ENCODE measurements at places on chromosomes 7 and 10.

DNA sequence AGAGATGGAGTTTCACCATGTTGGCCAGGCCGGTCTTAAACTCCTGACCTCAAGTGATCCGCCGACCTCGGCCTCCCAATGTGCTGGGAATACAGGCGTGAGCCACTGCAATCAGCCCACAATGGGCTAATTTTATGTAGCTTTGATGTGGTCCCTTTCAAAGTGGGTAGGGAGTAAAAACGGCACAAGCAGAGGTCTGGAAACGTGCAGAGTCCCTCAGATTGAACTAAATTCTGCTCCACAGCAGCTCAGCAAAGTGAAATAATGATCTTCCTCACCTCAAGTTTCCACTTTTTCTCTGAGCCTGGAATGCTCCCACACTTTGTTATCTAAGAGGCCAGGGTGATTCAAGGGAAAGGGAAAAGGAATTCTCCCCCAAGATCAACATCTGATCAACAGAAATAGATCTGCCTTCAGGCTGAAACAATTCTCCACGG lies 6.1 kb downstream of the CCDC3 start:
- no peaks in the 10 kb centered on the region for H3K27me3 ChIP-seq
- H3K4me3 ChIP-seq: no peak overlapping the region
- peaks cover 4% of the 10 kb centered on the region for H3K4me1 ChIP-seq
- H3K27ac ChIP-seq: no peak overlapping the region

- DNase-seq: no peak
- no peaks in the 10 kb centered on the region for H3K27me3 ChIP-seq
- H3K4me3 ChIP-seq: no peak overlapping the region
- no peaks in the 10 kb centered on the region for H3K4me1 ChIP-seq
These were observed 63.0 kb downstream of the VAX1 start for GRCh38 chr10:117075064-117075463.

DNA sequence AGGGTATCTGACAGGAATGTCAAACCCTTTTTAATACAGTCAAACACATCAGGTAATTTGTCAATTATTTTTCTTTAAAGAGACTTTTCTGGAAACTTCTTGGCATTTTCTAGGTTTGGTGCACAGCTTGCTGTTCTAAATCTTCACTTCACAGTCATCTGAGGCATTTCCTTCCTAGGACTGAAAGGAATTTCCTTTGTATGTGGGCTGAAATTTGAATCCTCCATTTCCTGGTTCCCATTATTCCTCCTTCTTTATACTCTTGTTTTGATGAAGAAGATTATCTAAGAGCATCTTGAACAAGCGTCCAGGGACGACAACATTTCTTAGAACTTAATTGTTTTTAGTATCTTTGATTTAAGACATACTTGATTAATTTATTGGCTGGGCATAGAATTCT lies 24.9 kb downstream of the CALD1 start:
- no peak overlapping the region for H3K27ac ChIP-seq
- H3K4me3 ChIP-seq: no peak overlapping the region
- no peaks in the 10 kb centered on the region for H3K36me3 ChIP-seq

- no peaks in the 10 kb centered on the region for H3K27me3 ChIP-seq
- no peak overlapping the region for H3K4me3 ChIP-seq
- H3K27ac ChIP-seq: peak overlapping the region; percentile 81
- H3K4me1 ChIP-seq: peaks cover 77% of the 10 kb centered on the region
These were observed 33.5 kb downstream of the HTRA1 start for GRCh38 chr10:122494833-122495232.

GRCh38 chr10:101682172-101682825 lies 12.7 kb downstream of the FBXW4 start:
- H3K27ac ChIP-seq: no peak overlapping the region
- no peak overlapping the region for H3K4me3 ChIP-seq
- peaks cover 25% of the 10 kb centered on the region for H3K4me1 ChIP-seq
- H3K27me3 ChIP-seq: no peaks in the 10 kb centered on the region
- no peak for DNase-seq

DNA sequence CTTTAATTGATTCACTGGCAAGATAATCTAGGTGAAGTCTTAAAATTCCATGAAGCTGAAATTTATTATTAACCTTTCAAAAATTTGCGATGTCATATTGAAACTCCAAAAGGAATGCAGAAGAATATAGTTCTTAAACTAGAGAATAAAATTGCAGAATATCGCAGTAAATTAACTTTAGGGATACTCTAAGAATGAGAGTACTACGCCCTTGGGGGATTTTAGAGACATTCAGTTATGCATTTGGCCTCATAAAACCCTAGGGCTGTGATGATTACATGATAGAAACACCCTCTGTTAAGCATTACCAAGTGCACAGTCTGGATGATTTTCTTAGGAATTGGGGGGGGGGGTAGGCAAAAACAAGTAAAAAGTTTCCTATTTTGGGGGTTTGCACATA lies 3.7 kb downstream of the WNT2 start:
- peaks cover 18% of the 10 kb centered on the region for H3K4me1 ChIP-seq

DNA sequence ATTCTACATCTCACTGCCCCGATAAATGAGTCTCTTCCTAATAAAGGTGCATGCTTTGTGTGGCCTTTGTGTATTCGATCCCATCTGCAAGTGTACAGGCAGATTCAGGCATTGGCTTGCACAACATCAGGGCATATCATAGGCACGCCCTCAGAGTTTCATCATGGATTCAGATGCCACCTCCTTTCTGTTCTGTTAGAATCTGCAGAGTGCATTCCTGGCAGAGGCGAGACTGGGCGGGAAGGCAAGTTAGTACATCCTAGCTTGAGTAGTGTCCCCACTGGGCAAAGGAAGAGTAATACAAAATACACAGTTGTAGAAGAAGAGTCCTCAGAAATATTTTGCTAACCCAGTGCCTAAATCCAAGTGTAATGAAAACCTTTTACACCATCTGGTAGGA lies 346.5 kb upstream of the GALNT17 start:
- peaks cover 61% of the 10 kb centered on the region for H3K36me3 ChIP-seq
- no peak for DNase-seq
- H3K4me3 ChIP-seq: no peak overlapping the region
- H3K27ac ChIP-seq: no peak overlapping the region
- no peaks in the 10 kb centered on the region for H3K4me1 ChIP-seq

- no peaks in the 10 kb centered on the region for H3K27me3 ChIP-seq
- H3K36me3 ChIP-seq: no peaks in the 10 kb centered on the region
- H3K4me3 ChIP-seq: no peak overlapping the region
- no peak for DNase-seq
- peaks cover 33% of the 10 kb centered on the region for H3K4me1 ChIP-seq
These were observed 69.8 kb downstream of the DOCK4 start for GRCh38 chr7:112136271-112137008.

- no peak for DNase-seq
- no peak overlapping the region for H3K27ac ChIP-seq
- H3K4me1 ChIP-seq: no peaks in the 10 kb centered on the region
- no peaks in the 10 kb centered on the region for H3K36me3 ChIP-seq
- H3K27me3 ChIP-seq: no peaks in the 10 kb centered on the region
These were observed 114.0 kb upstream of the PLXDC2 start for GRCh38 chr10:19702215-19702614.

DNA sequence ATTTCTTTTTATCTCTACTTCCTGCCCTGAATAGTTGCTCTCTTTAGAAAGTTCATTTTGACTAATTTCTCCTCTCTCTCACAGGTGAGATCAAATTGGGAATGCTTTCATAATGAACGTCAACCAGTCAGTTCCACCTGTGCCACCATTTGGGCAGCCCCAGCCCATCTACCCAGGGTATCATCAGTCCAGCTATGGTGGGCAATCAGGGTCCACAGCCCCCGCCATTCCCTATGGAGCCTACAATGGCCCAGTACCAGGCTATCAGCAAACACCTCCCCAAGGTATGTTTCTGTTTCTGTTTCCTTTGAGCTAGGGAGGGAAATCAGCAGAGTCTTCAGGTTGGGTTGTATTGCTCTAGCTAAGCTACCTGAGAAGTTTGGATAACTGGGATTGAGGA lies 2.5 kb downstream of the SEC24C start:
- peaks cover 61% of the 10 kb centered on the region for H3K4me1 ChIP-seq
- no peak for DNase-seq
- H3K4me3 ChIP-seq: no peak overlapping the region
- no peaks in the 10 kb centered on the region for H3K27me3 ChIP-seq

DNA sequence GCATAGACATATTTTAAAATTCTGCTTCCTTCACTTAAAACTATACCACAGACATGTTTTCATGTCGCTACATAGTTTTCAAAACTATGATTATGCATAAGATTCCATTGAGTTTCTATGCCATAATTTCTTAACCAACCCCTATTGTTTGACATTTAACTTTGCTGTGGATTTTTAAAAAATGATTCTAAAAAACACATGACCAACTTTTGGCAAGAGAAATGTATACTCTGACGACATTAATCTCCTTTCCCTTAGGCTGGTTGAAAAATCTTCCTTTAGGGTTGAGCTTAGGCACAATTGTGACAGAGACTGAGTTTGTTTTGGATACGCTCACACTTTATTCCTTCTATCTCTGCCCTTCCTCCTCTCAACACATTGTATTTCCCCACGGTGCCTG lies 14.9 kb downstream of the CREB5 start:
- no peaks in the 10 kb centered on the region for H3K4me1 ChIP-seq
- H3K36me3 ChIP-seq: no peaks in the 10 kb centered on the region
- H3K4me3 ChIP-seq: no peak overlapping the region
- no peak overlapping the region for H3K27ac ChIP-seq
- no peak for DNase-seq

- H3K4me1 ChIP-seq: no peaks in the 10 kb centered on the region
- H3K36me3 ChIP-seq: no peaks in the 10 kb centered on the region
- no peak overlapping the region for H3K4me3 ChIP-seq
These were observed 167.0 kb downstream of the SGMS1 start for GRCh38 chr10:50456719-50457118.

DNA sequence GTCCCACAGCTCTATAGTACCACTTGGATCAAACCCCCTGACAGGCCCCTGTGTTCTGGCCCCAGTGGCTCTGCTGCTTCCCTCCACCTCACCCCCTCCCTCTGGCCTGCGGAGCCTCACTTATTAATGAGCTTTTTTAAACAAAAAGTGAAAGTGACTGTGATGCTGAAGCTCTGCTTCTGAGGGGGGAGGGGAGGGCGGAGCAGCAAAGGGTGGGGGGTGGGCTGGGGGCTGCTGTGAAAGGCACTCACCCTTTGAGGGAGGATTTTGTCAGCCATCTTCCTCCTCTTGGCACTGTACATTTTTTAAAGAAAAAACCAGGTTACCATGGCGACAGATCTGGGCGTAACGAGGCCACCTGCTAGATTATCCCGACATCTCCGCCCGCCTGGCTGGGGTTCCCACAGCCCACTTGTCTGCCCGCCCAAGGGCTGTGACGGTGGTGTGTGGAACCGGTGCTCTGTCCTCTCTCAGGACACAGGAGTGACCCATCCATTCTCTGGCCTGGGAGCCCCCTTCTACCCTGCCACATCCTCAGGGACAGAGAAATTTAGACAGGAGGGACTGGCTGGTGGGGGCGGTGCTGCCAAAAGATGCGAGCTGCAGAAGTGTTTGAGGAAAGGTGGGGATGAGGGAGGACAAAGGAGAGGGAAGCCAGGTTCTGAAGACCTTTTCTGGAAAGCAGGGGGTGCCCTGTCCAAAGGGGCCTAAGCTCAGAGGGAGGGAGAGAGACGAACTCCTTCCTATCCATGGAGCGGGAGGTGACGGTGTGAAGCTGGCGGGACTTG lies 4.9 kb downstream of the SMARCD3 start:
- H3K27ac ChIP-seq: no peak overlapping the region
- H3K4me1 ChIP-seq: peaks cover 56% of the 10 kb centered on the region
- no peaks in the 10 kb centered on the region for H3K36me3 ChIP-seq

GRCh38 chr7:32905175-32905662 lies 13.7 kb upstream of the KBTBD2 start:
- no peak for DNase-seq
- peaks cover 7% of the 10 kb centered on the region for H3K4me1 ChIP-seq
- peak overlapping the region; percentile 7 for H3K4me3 ChIP-seq

GRCh38 chr10:32661346-32661745 lies 215.4 kb downstream of the CCDC7 start:
- H3K36me3 ChIP-seq: peaks cover 9% of the 10 kb centered on the region
- H3K4me3 ChIP-seq: no peak overlapping the region
- DNase-seq: no peak

GRCh38 chr10:74044419-74044818 lies 46.5 kb downstream of the VCL start:
- H3K4me3 ChIP-seq: no peak overlapping the region
- no peak for DNase-seq
- no peak overlapping the region for H3K27ac ChIP-seq
- H3K4me1 ChIP-seq: peaks cover 36% of the 10 kb centered on the region
- peaks cover 17% of the 10 kb centered on the region for H3K36me3 ChIP-seq

DNA sequence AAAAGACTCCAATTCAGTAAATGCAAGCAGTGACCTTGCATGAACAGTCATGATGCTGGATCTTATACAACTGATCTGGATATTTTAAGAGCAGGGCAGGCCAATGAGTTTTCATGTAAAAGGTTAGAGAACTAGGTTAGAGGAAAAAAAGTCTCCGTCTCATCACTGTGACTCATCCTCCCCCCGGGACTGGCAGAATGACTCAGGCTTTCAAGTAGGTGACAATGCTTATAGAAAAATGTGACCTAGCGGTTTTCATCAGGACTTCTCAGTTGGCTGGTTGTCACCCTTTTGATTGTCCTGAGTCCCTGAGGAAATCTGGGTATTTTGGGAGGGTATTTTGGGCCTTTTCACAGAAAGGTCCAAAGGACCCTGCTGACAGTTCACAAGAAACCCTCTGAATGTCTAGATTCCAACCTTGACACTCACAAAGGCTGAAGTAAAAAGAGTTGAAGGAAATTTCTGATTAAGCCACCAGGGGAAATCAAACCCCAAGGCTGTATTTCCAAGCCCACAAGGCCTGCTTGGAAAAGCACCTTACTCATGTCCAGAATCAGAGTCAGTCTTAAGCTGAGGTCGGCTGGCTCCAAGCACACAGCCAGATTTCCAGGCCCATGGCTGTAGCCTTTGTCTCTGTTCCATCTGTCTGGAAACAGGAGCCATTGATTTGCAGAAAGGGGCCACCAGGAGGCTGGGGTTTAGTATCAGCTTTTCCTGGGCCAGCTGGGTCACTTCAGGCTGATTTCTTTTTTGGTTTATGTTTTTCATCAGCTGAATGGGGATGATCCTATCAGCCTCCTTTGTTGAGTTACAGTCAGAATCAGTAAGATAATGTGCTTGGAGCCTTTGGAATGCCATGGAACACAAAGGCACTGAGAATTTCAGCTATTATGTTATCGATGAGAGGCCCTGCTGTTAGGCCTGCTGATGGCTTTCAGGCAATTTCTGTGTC lies 226.4 kb upstream of the HABP2 start:
- H3K4me1 ChIP-seq: peaks cover 10% of the 10 kb centered on the region
- H3K4me3 ChIP-seq: no peak overlapping the region
- peak overlapping the region; percentile 36 for H3K27ac ChIP-seq
- no peak for DNase-seq

GRCh38 chr10:96891840-96892239 lies 59.7 kb downstream of the LCOR start:
- H3K36me3 ChIP-seq: peaks cover 3% of the 10 kb centered on the region
- no peaks in the 10 kb centered on the region for H3K27me3 ChIP-seq
- H3K27ac ChIP-seq: no peak overlapping the region

Data from vagina (tissue), 2 donors.